ENCODE measurements at places on chromosomes 6 and 20. TPM values are rescaled to one million over a fixed set of nuclear protein-coding genes. Genes with fewer than 3 reads are reported as not detected.

GRCh38 chr6:90220273-90220672 lies 76.4 kb downstream of the BACH2 start:
- DNase-seq, result no peak

GRCh38 chr6:34128045-34128444 lies 17.8 kb downstream of the GRM4 start:
- DNase-seq, result no peak

DNA sequence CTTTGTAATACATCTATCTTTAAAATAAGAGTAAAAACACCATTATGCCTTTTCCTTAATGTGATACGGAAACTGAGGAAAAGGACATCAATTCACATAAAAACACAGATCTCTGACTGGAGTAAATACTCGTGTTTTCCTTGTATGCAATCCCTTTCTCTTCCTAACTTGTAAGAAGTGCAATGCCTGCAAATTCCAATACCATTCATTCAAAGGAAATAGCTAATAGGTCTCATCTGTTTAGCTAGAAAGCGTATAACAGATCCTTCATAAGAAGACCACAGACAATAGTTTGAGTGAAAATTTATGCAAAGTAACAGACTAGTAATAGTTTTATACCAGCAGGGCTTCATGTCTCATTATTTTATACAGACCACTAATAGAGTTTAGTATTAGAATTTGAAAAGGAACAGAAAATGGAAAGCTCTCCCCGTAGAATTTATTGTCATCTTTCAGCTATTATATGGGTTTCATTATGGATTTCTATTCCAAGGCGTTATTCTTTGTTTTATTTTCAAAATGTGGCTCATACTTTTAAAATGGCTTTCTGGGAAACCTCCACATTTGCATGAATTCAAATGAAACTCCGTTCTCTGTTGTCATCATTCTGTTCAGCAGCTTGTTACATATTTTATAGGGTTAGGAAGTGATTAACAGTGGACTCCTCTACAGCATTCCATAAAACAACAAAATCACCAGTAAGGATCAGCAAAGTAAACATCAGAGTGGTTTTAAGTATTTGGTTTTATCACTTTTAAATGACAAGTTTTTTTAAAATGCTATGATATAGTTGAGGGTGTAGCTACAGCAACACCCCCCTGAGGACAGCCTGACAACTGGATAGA lies 186.7 kb downstream of the BTBD9 start:
- DNase-seq, result no peak

DNA sequence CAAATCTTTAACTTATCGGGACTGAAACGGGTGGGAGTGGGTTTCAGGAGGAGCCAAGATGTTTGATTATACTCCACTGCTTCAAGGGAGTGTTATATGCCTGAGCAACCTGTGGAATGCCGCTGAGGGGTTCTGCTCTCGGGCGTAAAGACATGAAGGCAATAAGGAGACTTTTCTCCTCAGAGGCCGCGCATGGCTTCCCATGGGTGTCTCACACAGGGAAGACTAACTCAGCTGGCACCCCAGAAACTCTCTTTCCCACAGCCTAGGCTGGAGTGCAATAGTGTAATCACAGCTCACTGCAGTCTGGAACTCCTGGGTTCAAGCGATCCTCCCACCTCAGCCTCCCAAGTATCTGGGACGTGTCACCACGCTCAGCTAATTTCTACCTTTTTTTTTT lies 5.1 kb upstream of the C20orf141 start:
- no peak for DNase-seq

GRCh38 chr20:48728042-48728825 lies 99.6 kb downstream of the PREX1 start:
- DNase-seq, result no peak

GRCh38 chr6:169363590-169363989 lies 109.9 kb upstream of the THBS2 start:
- no peak for DNase-seq

- DNase-seq, result no peak
Measured at GRCh38 chr20:62787321-62787720, 9.0 kb upstream of the MRGBP start.

DNA sequence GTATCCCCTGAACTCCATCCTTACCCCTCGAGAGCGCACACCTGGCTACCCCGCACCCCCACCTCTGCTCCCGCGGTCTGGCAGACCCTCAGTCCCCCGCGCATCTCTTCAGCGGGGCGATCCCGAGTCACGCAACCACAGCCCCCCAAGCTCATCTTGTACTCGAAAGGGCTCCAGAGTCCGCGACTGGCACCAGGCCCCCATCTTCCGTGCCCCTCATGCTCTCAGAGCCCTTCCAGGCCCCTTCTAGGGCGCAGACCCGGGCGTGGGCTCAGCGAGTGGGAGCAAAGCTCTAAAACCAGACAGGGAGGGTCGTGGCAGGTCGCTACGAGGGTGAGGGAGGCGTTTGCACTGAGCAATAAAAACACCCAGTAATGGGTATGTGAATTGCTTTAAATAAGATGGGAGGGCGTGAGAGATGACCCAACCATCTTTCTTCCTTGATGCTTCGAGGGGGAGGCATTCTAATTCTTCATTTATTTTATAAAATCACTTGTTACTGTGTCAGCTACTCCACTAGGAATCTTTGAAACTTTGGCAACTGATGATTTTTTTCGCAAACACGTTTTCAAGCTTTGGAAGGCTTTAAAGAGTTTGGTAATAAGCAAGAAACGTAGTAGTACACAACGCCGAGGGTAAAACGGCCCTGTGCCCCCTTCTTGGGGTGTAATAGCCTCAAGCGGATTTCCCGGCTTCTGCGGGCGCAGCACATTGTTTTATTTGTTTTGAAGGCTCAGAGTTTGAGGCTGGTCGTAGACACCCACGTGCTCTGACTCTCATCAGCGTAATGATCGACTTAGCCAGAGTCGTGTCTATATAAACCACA lies 42.6 kb upstream of the SUPT3H start:
- peak; percentile 56 for DNase-seq

GRCh38 chr6:170243386-170243785 lies 47.5 kb downstream of the DLL1 start:
- no peak for DNase-seq

GRCh38 chr6:152267967-152268845 lies 369.0 kb downstream of the SYNE1 start:
- no peak for DNase-seq

GRCh38 chr6:91781946-91782345 lies 1195.1 kb upstream of the MAP3K7 start:
- DNase-seq, result no peak

DNA sequence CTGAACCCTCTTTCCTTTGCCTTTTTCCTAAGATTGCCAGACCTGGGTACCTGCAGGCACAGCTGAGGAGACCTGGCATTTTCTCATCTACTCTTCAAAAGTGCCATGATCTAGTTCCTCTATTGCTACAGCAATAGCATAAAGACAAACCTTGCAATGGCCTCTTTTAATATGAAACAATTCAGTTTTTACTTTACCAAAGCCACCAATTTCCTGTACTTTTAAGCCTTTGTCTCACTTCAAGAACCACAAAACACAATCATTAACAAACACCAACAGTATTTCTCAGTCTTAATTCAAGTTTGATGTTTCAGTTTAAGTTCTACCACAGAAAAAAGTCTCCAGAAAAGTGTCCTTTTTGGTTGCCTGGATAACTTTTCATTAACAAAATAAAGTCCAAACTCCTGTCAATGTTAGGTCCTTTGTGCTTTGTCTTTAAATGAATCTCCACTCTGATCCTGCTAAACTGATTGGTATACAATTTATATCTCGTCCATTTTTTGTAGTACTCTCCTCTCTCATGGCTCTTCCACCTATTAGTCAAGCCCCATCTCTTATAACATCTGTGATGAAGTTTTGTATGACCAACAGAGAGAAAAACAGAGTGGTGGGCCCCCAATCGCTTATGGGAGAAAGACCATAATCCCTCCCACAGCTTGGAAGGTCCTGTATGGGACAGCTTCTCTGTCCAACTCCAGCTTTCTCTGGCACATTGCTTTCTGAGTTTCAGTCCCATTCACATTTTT lies 50.5 kb upstream of the THEMIS start:
- no peak for DNase-seq

GRCh38 chr6:43810965-43811732 lies 41.1 kb downstream of the VEGFA start:
- peak; percentile 52 for DNase-seq

DNA sequence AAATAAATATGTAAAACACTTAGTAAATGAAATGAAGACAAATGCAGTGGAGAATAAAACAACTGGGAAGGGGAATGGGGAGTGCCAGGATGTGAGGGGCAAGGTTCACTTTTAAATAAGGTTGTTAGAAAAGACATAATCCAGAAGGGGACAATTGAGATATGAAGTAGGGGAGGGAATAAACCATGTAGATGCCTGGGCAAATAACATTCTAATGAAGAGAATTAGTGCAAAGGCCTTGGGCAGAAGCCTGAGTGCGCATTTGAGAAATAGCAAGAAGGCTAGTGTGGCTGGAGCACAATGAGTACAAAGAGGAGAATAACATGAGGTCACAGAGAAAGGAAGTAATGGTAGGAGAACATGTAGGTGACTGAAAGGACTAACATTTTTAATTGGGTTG lies 2.4 kb downstream of the CEP57L1 start:
- no peak for DNase-seq

- no peak for DNase-seq
Measured at GRCh38 chr6:170030284-170030815, 260.5 kb downstream of the DLL1 start.

- no peak for DNase-seq
Measured at GRCh38 chr6:161400671-161401070, 126.8 kb upstream of the AGPAT4 start.

DNA sequence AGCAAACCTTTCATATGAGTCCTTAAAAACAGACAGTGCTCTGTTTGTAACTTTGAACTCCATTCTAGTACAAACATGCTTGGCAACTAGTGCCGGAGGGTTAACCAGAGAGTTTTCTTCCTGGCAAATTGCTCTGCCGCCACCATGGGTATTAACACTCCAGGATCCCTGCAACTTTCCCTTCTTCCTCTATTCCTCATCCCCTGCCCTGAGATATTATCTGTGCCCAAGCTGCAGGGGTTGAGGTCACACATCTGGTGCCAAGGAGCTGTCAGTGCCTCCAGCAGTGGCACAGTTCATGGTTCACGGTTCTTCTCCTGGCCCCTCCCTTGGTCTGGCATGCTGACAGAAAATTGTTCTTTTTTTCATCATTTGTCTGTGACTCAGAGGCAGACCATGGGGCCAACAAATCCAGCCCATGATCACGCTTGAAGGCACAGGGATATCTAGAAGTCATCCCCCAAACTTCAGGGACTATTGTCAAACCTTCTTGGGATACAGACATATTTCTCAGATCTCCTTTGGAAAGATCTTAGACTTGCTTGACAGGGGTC lies 77.5 kb downstream of the ATXN1 start:
- peak; percentile 24 for DNase-seq

DNA sequence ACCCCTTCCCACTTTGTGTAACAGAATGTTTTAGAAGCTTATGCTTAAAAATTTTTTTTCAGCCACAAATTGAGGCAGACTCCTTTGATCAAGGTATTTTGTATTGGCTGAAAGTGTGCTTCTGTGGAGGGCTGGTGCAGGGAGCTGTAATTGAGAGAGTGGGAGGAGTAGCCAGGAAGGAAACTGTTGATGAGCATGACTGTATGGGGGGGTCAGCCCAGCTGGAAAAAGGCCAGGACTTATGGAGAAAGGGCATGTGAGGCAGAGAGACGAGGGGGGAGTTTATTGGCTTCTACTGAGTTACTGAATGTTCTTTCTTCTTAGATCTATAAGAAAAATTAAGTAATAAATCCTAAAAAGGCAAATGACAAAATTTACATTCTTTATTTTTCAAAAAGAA lies 13.4 kb downstream of the RFPL4B start:
- DNase-seq, result no peak

DNA sequence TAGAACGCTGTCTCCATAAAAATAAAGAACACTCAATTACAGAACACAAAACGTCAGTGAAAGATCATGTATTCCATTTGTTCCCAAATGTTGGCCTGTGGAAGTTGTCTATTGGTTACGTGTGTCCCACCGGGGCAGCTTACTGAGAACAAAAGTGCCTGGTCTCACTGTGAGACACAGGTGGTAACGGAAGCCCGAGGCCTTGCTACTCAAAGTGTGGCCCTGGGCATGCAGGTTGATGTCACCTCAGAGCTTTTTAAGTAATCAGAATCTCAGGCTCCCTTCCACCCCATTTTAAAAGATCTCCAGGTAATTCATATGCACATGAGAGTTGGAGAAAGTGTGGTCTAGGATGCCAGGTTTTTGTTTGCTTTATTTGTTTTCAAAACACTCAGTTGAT lies 422.5 kb upstream of the OPRM1 start:
- DNase-seq, result no peak

- DNase-seq, result no peak
Measured at GRCh38 chr20:63017076-63017825, 10.5 kb upstream of the BHLHE23 start.

GRCh38 chr6:17311595-17312311 lies 30.6 kb downstream of the RBM24 start:
- no peak for DNase-seq

GRCh38 chr6:119323931-119324330 lies 25.6 kb downstream of the MAN1A1 start:
- no peak for DNase-seq

DNA sequence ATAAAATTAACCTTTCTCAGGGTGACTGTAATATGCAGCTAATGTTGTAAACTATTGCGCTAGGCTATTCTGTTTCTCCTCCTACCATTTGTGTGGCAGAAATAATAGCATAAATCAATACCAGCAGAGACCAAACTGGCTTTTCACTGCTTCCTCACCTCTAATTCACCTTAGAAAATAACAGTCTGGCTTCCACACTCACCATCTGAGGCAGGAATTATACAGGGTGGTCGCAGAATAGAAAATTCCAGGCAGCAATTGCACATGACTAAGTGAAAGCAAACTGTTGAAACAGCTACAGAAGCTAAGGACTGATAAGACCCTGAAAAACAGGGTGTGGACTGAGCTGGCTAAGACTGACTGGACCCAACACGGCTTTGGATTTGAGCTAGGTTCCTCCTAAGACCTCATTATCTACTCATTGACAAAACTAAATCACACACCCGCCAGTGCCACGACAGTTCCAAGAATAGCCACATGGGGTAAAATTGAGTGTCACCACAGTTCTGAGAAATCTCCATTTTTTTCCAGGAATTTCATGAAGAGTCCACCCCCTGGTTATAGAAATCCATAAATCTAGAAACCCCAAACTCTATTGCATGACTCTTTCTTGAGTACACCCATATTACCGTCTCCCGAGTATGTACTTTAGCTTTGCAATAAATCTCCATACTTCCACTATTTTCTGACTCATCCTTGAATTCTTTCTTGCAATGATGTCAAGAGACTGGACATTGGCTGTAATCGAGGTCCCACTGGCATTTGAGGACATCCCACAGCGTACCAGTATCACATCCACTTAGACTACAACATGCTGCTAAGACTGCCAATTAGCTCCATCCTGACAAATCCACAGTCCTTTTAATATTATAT lies 60.9 kb upstream of the KCNQ5 start:
- no peak for DNase-seq

Gene SH3BGRL2
- 54.7 TPM for total RNA-seq

Gene ECT2L
- total RNA-seq, result not detected

Gene THEMIS
- total RNA-seq, result 2.2 TPM

Gene BPI
- not detected for total RNA-seq

Gene TSHZ2
- 4.6 TPM for total RNA-seq

Gene CCR6
- not detected for total RNA-seq

Gene ZNF322
- 32.2 TPM for total RNA-seq

Gene EYA2
- 17.5 TPM for total RNA-seq

Gene TRIM40
- total RNA-seq, result 0.40 TPM

Gene CTCFL
- not detected for total RNA-seq

All from transverse colon (tissue), 4 donors.